Ovary (tissue), 10 donors: ENCODE measurements at places on chromosomes 5 and 9. TPM values are rescaled to one million over a fixed set of nuclear protein-coding genes. Genes with fewer than 3 reads are reported as not detected.

DNA sequence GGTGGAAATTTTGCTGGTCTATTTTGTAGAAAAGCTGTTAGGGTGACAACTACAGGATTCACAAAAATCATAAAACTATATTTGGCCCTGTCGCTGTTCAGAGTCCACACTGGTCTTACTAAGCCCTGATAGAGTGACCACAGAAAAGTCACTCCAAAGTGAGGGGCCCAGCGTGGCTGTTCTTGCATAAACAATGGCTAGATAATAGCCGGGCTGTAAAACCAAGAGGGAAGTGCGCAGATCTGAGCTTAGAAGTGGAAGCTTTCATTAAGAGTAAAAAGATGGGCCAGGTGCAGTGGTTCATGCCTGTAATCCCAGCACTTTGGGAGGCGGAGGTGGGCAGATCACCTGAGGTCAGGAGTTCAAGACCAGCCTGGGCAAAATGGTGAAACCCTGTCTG is 15.5 kb upstream of the CTSL start:
- no peak for DNase-seq

GRCh38 chr5:109743041-109743531 is 53.4 kb downstream of the MAN2A1 start:
- DNase-seq, result no peak

- no peak for DNase-seq
Measured at GRCh38 chr5:39091940-39092580, 17.9 kb upstream of the RICTOR start.

- DNase-seq, result no peak
Measured at GRCh38 chr5:68134669-68135313, 80.8 kb upstream of the PIK3R1 start.

Gene ST6GALNAC4
- total RNA-seq, result 45.8 TPM

Gene WDR31
- 1.7 TPM for total RNA-seq

Gene ELAVL2
- 1.7 TPM for total RNA-seq
